ENCODE measurements at places on chromosomes 6 and 20.

- DNase-seq, result no peak
Measured at GRCh38 chr20:59404749-59405148, 104.3 kb downstream of the EDN3 start.

GRCh38 chr6:79404677-79405076, 132.6 kb downstream of the LCA5 start:
- DNase-seq, result no peak

DNA sequence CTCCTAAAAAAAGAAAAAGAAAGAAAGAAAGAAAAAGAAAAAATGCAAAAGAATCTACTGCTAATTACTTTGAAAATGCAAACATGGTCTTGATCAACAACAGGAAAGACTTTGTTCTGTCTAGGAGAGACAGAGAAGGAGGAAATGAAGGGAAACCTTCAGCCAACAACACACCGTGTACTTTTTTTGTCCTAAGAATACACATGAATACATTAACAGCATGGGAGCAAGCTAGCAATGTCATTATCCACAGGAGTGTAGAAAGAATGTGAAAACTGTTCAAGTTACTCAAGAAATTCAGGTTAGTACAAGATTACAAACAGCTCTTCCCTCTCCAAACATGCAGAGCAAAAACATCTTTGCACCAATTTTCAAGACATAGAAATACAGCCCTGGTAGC, 326.3 kb downstream of the UBE3D start:
- DNase-seq, result no peak

DNA sequence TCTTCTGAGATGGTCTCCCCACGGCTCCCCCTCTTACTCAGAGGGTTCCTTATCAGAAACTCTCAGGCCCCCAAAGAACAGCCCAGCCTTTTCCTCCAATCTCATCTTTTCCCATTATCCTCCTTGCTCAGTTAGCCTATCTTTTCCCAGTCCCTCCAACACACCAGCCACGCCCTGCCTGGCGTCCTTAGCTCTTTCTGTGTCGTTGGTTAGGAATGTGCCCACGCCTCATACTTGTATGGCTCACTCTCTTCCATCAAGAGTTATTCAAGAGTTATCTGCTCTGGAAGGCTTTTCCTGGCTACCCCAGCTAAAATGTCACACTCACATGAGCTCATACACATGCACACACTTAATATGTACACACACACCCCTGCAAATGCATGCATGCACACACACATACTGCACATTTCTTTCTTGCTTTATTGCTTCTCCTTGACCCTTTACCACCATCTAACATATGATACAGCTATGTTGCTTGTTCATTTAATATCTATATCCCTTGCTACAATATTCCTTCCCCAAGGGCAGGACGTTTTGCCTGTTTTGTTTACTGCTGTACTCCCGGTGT, 37.6 kb downstream of the SLC2A10 start:
- DNase-seq, result no peak

DNA sequence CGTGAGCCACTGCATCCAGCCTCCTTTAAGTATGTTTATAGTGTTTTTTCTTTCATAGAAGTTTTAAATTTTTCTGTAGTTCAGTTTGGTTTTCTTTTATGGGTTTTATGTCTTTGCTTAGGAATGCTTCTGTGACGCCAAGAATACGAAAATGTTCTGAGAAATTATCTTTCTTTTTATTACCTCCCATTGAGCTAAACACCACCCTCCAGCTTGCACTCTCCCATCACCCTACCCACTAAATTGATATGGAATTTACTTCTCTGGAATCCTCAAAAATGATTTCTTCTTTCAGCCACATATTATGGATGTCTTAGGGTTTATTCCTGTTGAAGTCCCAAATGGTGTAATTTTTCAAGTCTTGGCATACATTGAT, 38.1 kb downstream of the JARID2 start:
- no peak for DNase-seq

DNA sequence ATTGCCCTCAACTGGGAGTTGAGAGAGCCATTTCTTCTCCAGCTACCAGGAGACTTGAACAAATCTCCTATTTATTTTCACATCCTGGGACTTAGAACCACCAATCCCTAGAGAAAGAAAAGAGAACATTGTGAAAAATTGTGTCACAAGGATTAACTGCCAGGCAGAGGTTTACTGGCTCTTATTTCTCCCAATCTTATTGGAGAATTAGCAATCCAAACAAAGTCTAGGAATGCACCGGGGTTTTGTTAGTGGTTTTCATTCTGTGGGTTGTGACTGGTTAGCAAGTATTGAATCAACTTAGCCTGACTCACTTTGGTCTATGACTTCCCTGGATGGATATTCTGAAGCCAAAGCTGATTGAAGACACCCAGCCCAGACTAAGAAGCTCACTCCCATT, 21.2 kb upstream of the ENPP5 start:
- no peak for DNase-seq

- DNase-seq, result no peak
Measured at GRCh38 chr6:158023597-158023939, 41.9 kb downstream of the SYNJ2 start.

DNA sequence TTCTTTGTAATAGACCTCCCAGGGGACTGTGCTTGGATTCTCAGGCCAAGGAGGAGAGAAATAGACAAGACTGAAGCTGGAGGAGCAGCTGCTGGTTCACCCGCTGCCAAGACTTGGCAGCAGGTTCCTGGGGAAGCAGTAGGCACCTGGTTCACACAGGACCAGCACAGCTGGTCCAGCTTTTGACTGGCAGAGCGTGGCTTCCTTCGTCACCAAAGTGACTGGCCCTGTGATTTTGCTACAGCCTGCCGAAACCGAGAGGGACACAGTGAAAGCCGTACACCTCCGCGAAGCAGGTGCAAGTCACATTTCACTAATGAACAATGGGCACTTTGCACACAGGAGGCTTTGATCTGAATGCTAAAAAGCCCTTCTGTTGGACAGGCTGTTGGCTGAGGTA, 199.0 kb downstream of the RNF144B start:
- no peak for DNase-seq

DNA sequence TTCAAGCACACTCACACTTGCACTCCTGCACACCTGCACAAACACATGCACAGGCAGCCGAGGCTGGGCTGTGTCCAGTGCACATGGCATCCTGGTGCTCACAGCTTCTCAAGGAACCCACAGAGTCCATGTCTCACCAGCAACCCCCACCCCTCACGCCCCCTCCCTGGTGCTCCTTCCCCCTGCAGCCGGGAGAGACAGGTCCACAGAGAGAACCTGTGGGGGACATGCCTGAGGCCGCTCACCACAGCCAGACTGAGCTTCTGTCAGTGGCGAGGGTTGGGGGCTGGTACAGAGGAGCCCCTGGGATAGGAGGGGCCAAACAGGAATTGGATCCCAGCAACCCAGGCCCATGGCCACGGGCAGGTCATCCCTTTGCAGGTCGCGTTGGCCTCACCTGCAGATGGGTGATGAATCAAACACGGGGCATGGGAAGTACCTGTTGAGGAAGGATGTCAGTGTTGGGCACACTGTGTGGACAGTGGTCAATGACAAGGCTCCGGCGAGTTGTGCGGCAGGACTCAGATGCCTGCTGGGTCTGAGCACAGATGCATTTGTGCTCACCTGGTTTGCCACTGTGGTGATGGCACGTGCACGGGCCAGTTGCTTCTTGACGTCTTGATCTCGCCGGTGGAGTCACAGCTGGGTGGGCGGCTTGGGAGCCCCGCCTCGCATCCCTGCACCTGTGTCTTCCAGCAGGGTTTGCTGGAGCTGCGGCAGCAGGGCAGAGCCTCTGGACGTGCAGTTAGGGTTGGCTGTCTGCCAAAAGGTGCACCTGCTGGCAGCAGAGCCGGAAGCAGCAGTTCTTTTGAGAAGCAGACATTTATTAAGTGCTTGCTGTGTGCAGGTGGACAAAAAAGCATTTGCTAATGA, 113.0 kb downstream of the ERMARD start:
- no peak for DNase-seq

DNA sequence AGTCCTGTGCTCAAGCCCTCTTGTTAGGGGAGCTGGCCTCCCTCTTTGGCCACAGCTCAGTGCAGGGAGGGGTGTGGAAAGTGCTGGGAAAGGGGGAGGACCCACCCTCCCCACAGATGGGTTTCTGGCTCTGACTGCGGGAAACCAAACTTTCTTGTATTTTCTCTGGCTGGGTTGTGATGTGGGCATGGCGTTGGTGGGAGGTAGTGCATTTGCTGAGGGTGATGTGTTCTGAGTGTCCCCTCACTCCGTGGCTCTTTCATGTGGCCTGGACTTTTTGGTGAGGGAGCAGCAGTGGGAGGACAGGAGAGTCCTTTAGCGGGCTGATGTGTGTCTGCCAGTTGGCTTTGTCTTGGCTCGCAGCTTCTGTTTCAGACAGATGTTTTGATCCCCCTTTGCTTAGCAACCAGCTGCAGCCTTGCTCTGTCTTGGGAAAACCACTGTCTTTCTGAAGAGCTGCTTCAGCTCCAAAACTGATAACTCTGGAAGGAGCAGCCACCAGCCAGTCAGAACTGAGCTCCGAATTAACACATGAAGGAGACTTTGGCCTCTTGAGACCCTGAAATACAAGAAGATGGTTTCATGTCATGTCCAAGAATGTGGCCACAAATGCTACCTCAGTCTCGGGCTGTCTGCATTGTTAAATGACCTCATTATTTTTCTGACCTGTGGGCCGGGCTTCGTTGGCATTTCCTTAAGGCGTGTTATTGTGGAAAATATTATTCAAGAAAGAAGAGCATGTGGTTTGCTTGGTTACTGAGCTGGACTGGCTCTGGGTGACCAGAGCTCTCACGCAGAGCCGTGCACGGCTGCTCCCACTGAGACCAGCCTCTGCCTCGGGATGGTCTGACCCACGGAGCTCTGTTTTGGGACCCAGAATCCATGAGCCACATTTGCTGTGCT, 21.5 kb downstream of the SYNJ2 start:
- DNase-seq, result no peak

DNA sequence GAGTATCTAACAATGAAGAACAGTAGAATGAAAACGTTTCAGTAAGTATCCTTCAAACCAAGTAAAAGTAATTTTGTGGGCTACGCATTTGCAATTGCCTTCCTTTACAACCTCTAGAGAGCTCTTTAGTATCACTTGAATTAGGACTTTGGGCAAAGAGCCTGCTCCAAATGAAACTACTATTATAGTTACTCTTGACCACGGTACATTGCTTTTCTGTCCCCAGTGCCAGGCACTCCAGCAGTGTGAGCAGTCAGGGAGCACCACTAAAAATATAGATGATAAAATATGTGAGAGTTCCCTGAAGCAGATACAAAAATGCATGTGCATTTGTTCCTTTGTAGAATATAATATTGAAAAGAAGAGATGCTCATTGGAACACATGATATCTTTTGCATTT, 450.1 kb upstream of the MANEA start:
- no peak for DNase-seq

DNA sequence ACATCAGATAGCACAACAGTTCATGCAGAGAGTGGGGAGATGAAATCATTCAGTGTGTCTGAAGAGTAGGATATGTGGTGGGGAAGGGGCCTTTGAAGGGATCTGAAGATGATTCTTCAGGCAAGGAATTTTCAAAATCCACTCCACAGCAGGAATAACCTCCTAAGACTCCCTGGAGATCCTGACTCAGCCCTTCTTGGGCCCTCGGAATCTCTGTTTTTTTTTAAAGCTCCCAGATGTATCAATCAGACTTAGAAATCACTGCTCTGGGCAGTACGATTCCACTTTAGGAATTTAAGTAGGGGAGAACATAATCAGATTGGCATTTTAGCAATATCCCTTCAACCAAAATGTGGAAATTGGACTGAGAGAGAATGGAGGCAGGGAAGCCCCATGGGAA, 55.5 kb downstream of the RIOK1 start:
- no peak for DNase-seq

GRCh38 chr20:1273366-1273765, 7.3 kb downstream of the SNPH start:
- no peak for DNase-seq

- DNase-seq, result no peak
Measured at GRCh38 chr20:36847710-36848040, 28.3 kb upstream of the TLDC2 start.

DNA sequence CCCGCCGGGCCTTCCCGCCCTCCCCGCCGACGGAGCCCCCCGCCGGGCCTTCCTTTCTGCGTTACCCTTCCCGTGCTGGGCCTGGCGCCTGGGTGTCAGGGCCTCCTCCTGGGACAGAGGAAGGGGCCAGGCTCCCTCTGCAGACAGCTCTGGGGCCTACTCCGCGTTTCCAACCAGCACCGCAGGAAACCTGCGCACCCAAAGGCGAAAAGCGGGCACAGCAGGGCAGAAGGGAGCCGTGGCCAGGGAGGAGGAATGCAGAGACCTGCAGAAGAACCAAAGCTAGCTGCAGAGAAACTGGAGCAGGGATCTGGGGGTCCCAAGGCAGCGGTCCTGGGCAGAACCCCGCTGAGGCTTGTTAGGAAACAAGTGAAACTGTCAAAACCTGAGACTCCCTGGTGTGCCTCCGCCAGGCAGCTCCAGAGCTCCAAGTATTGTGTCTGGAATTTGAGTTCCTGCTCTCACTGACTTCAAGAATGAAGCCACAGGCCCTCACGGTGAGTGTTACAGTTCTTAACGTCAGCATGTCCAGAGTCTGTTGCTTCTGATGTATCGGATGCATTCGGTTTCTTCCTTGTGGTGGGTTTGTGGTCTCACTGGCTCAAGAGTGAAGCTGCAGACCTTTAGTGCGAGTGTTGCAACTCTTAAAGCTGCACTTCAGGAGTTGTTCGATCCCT, 33.3 kb downstream of the IRF4 start:
- no peak for DNase-seq

DNA sequence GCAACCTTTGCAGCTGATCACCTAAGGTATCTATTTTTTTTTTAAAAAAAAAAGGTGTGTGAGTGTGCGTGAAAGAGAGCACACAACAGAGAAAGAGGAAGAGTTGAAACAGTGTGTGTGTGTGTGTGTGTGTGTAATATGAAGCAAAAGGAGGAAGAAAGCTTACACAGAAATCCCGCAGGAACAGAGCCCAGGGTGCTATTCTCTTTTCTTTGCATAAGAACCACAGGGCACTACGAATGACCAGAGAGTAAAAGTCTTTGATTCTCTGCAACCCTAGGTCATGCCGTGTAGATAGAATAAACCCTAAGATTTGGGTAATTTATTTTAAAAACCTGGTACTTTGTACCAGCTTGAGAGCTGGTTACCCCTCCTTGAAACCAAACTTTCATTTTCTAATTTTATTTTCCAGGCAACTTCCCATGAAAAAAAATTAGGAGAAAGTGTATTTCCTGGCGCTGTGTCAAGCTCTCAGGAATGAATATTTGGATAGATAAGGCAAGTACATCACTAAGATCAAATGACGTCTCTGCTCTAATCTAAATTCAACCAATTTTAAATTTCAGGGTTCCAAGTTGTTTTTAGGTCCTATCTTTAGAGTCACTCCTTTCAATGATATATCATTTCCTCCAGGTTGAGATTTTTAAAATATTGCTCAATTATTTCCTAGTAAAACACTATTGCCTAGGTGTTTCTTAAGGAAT, 47.9 kb upstream of the ID4 start:
- DNase-seq, result no peak
